Right forelimb (tissue), 1 donor: ENCODE measurements at places on chromosomes 6 and 20.

- DNase-seq = no peak
These were observed 348.3 kb downstream of the BCKDHB start for GRCh38 chr6:80454661-80455365.

GRCh38 chr6:147177286-147177685 is 26.9 kb upstream of the STXBP5 start:
- no peak for DNase-seq

DNA sequence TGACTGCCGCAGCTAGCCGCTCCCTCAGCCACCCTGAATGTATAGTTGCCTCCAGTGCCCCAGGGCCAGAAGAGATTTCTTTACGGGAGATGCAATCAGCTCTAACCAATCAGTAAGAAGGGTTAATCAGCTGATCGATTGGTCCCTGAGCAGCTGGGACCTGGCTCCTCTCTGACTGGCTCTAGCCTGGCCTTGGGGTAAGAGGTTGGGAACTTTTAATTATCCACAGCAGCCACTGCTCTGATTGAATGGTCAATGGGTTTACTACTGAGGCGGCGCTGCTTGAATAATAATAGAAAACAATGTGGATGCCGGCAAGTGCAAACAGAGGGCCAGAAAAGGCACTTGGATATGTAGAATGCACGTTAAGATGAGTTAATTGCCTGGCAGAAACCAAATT is 99.8 kb downstream of the TFAP2A start:
- DNase-seq = no peak

- peak; percentile 36 for DNase-seq
These were observed 5.7 kb downstream of the EBF4 start for GRCh38 chr20:2698186-2698817.

GRCh38 chr6:24481449-24481848 is 7.9 kb downstream of the GPLD1 start:
- DNase-seq = no peak

- DNase-seq = no peak
These were observed 9.1 kb downstream of the RBM38 start for GRCh38 chr20:57400231-57400701.

DNA sequence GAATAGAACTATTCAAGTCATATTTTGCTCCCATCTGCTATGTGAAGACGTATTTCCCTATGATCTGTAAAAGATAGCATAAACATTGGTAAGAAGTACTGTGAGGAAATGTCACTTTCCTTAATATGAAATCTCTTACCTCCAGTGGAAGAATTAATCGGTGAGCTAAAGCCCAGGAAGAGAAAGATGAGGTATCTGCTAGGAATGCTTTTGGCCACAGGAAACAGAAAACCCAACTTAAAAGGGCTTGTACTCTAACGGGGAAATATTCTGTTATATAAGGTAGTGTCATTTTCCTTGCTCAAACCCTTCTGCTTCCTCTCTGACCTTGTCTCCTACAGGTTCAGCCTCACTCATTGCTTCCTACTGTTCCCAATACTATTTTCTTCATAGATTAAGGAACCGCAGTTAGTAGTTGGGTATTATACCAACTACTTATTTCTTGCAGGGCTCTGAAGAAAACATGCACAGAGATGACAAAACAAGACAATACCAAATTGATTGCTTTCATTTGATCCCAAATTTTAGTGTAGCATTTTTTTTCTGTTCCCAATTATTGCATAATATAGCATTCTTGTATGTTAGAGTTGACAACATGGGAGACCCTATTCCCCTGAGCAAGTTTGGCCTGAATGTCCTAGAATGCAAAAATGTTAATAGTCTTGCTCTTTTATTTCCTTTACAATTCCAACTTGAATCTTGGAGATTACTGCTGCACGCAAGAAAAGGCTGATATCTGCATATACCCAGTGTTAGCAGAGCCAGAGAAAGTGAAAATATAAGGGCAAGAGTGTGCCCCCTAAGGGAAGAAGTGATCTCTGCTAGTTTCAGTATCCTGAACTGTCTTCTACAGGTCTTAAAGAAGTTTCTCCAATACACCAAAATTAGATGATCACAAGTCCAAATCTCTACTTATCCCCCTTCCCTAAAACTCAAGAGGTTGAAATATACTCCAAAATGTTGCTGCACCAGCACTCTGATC is 65.3 kb downstream of the AFG1L start:
- DNase-seq = no peak

DNA sequence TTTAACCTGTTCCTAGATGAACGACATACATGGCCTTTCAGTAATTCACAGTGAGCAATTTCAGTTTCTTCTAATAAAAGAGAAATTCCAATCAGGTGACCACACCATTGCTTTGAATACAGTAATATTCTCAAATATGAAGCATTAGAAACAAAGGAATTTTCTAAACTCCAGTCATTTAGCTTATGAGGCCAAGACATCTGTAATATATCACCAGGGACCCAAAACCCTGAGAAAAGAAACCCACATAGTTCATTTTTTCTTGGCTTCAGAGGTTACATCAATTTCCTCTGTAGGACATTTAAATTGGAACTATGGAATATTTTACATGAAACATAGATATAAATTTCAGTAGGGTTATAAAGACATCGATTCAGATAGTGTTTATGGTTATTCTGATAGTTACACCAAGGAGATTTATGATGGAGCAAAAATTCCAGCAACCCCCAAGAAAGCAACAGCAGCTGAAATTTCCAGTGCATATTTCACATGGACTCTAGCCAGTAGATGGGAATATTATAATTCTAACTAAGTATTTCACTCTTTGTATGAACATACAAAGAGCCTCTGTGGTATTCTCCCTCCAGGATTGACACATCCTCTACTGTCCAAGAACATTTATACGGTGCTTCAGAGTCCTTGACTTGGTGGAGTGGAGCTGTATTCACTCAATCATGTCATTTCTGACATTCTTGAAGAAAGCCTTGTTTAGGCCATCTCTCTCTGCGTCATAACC is 82.9 kb downstream of the ADGRG6 start:
- no peak for DNase-seq

DNA sequence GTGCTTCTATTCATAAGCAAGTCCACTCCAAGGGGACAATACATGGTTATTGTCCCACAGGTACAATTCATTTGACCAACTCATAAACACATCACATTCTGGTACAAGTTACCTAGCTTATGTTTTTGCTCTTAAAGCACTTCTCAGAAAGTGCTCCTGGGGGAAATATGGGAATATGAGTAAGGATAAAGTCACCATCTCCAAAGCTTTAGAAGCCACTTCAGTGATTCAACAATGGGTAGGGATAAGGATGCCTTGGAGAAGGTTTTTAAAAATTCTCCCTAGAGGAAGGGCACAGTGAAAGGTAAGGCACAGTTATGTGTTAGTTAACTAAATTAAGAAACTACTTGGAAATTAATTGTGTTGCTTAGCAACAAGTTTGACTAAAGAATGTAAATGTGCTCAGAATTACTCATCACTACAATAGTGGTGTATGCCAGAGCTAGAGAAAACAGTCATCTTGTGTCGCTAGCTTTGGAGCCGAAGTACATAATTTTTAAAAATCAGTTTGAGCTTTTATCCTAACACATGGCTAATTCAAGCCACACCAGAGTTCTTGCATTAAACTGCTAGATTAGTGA is 39.5 kb upstream of the LAMP5 start:
- DNase-seq = no peak

GRCh38 chr20:18978311-18978710 is 164.7 kb downstream of the SCP2D1 start:
- DNase-seq = no peak

GRCh38 chr6:26216359-26216885 is 129.2 kb downstream of the HFE start:
- peak; percentile 88 for DNase-seq

- DNase-seq = no peak
These were observed 160.4 kb downstream of the ZFP64 start for GRCh38 chr20:52031206-52031562.

DNA sequence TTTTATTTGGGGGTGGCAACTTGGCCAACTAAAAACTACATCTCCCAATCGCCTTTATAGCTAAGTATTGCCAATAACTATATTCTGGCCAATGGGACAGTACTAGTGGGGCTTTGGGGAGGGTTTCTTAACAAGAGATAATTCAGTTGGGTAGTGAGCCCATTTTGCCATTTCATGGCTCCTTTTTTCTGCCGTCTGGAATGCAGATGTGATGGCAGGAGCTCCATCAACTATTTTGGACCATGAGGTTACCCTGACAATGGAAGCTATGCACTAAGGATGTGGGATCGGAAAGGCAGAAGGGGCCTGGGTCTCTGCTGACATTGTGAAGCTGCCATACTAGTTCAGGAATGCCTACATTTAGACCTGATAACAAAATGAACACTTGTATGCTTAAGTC is 67.0 kb upstream of the FOXC1 start:
- DNase-seq = no peak

- DNase-seq = no peak
These were observed 99.4 kb downstream of the MYB start for GRCh38 chr6:135280375-135281136.

GRCh38 chr6:117417851-117418250 is 7.9 kb downstream of the ROS1 start:
- no peak for DNase-seq

- no peak for DNase-seq
These were observed 116.1 kb downstream of the JAG1 start for GRCh38 chr20:10557685-10558084.

DNA sequence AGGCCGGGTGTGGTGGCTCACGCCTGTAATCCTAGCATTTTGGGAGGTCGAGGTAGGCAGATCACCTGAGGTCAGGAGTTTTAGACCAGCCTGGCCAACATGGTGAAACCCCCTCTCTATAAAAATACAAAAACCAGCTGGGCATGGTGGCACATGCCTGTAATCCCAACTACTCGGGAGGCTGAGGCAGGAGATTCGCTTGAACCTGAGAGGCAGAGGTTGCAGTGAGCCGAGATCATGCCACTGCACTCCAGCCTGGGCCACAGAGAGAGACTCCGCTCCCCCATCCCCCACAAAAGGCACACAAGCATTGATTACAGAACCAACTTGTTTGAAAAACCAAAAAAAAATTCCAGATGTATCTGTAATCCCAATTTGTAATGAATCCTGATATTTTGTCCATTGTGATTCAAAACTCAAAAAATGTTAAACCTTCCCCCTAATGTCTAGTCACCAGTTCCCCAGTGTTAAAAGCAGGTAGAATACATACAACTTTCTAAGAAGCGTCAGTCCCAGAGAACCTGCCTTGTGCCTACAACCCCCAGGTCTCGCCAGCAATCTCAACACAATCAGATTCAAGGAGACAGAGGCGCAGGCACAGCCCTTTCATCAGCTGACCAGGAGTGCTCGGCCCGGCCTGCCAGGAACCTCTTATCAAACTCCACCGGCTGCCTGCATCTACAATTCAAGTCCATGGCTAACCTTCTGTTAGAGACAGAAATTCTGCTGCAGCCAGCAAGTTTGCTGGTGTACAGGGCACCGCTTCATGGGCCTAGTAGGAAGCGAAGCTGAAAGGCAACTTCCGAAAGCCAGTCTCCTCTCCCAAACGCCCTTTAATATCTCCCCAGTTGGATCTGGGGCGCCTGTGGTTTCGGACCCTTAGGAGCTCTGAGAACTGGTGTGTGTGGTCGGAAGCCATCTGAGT is 2.1 kb downstream of the EZR start:
- peak; percentile 57 for DNase-seq

DNA sequence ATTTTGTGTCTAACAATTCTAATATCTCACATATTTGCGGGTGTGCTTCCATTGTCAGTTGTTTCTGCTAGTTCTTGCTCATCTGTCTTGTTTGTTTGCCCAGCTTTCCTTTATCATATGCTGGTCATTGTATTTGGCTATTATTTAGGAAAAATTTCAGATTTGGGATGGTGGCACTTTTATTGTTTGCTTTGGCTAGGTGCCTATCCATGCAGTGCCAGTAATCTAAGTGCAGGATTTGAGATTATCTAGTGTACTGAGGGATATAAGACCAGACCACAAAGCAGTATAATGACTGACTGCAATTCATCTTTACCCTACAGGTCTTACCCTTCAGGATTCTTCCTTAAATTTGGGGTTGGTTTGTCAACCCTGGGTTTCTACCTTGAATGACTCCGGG is 63.9 kb downstream of the NINL start:
- no peak for DNase-seq

DNA sequence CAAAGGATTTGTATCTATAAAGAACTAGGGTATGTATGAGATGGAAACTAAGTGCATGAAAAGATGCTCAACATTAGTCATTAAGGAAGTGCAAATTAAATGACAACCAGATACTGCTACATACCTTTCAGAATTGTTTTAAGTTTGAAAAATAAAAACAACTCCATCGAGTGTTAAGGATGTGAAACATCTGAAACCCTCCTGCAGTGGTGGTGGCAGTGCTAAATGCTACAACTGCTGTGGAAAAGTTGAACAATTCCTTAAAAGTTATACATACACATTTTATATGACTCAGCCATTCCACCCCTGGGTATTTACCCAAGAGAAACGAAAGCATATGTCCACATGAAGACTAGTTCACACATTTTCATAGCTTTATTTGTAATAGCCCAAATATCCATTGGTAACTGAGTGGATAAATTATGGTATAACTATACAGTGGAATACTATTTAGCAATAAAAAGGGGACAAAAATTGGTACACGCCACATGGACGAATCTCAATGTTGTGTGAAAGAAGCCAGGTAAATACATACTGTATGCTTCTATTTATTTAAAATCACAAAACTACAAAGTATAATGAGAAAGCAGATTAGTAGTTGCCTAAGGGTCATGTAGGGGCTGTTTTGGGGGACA is 10.6 kb downstream of the ARMH2 start:
- no peak for DNase-seq

DNA sequence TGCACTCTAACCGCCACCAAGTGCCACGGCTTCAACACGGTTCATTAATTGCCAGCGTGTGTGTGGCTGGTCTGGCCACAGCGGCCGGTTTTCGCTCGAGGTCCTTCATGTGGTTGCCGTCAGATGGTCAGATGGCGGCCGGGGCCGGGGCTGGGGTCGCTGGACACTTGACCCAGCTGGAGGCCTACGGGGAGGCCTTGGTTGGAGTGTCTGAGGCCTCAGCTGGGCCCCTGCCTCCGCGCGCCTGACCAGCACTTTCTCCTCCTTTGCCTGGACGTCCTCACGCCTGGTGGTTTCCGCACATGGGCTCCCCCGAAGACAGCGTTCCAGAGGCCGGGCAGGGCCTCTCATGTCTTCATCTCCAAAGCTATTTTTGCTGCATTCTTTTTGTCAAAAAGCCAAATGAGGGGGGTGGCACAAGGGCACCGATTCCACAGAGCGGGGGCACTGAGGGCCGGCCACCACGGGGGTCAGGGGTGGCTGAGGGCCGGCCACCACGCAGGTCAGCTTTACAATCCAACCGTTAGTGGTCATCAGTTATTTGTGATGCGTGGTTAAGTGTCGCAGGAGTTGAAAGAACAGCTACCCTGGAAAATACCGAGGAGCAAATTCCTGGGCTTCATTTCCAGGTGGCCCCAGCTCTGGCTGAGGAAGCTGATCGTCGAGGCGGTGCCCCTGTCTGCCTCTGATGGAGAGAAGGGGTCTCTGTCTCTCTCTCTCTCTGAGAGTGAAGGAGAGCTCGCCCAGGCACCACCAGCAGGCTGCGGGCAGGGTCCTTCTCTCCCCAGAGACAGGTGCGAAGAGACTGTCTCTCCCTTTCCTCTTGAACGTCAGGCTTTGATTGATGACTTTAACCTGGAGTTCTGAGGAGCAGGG is 50.5 kb upstream of the FRMD1 start:
- DNase-seq = peak; percentile 38

- DNase-seq = no peak
These were observed 916 bp upstream of the SUN5 start for GRCh38 chr20:33005132-33005566.

GRCh38 chr6:129084406-129084805 is 201.5 kb downstream of the LAMA2 start:
- DNase-seq = no peak
